ENCODE measurements at places on chromosomes 2 and 18.
A peak's percentile ranks its signal among the peaks of the same experiment; 100 is the strongest.

GRCh38 chr18:58671632-58672564, 633 bp downstream of the MALT1 start:
- no peak for DNase-seq

- DNase-seq, result no peak
Measured at GRCh38 chr2:51994123-51994763, 962.3 kb upstream of the NRXN1 start.

GRCh38 chr18:12531749-12532148, 124.0 kb downstream of the PRELID3A start:
- no peak for DNase-seq

DNA sequence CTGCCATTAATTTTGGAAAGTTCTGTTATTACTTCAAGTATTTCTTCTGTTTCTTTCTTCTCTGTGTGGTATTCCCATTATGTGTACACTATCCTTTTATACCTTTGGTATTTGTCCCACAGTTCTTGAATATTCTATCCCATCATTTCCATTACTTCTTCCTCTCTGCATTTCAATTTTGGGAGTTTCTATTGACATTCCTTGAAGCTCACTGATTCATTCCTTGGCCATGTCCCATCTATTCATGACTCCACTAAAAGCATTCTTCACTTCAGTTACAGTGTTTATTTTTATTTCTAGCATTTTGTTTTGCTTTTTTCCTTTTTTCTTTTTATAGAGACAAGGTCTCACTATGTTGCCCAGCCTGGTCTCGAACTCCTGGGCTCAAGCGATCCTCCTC, 30.3 kb downstream of the PROC start:
- DNase-seq, result no peak

GRCh38 chr18:57209713-57210106, 62.8 kb downstream of the BOD1L2 start:
- no peak for DNase-seq

GRCh38 chr2:204175552-204176271, 239.1 kb downstream of the ICOS start:
- no peak for DNase-seq

DNA sequence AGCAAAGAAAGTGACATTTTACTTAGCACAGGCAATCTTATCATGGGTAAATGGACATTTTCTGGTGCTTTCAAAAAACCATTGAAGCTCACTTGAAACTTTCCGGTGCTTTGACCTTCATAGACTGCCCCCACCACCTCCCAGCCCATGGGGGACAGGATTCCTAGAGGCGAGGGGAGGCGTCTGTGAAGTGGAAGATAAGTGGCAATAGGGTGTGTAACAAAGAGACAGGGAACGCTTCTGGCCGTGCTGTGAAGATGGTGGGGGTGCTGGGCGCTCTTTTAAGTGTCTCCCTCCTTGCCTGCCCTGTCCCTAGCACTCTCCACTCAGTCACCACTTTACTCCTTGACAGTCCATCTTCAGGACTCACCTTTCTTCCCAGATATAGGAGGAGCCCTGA, 23.4 kb upstream of the GMPPA start:
- no peak for DNase-seq

- no peak for DNase-seq
Measured at GRCh38 chr2:237177986-237178385, 92.3 kb downstream of the COPS8 start.

GRCh38 chr18:61891894-61892293, 913 bp downstream of the RNF152 start:
- DNase-seq, result no peak

GRCh38 chr2:180012523-180012922, 5.4 kb upstream of the CWC22 start:
- DNase-seq, result peak; percentile 92

DNA sequence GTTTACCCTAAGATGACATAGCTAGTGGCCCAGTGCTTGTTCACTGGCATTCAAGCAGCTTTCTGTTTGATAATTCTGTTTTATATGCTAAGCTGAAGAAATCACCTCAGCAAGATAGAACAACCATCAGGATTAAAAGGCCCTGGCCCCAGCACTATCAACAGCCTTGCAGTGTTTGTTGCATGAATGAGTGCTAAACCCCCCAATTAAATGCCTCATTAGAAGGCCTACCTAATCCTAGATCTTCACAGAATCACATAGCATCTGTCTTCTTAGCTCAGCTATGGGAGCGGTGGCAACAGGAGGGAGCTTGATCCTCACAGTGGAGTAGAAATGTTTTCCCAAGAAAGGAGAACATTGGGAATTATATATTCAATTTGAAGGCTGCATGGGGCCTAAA, 194.1 kb upstream of the HNMT start:
- DNase-seq, result no peak

- DNase-seq, result no peak
Measured at GRCh38 chr18:58254873-58255511, 211.0 kb downstream of the NEDD4L start.

GRCh38 chr2:67453310-67453709, 56.2 kb downstream of the ETAA1 start:
- DNase-seq, result no peak

DNA sequence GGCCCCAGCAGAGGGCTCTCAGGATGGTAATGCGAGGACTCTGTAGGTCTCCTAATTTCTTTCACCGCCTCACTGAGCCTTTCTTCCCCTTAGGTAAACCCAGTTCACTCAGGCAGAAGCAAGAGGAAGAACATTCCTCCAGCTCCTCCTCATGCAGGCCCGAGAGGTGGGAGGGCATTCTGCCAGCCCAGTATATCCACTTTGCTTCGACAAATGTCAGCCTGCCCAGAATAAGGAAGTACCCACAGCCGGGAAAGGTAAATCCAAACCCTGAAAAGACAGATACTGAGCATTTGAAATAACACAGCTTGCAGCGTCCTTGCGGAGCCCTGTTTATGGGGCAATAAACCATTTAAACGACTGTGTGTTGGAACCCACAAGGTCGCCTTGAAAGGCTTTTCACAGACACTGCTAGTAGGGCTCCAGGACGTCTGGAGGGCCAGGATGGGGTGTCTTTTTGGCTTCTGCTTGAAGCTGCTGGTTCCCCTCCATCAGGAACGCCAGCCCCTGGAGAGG, 63.0 kb upstream of the STPG4 start:
- DNase-seq, result no peak

GRCh38 chr18:11883153-11883552, 25.0 kb downstream of the MPPE1 start:
- no peak for DNase-seq

DNA sequence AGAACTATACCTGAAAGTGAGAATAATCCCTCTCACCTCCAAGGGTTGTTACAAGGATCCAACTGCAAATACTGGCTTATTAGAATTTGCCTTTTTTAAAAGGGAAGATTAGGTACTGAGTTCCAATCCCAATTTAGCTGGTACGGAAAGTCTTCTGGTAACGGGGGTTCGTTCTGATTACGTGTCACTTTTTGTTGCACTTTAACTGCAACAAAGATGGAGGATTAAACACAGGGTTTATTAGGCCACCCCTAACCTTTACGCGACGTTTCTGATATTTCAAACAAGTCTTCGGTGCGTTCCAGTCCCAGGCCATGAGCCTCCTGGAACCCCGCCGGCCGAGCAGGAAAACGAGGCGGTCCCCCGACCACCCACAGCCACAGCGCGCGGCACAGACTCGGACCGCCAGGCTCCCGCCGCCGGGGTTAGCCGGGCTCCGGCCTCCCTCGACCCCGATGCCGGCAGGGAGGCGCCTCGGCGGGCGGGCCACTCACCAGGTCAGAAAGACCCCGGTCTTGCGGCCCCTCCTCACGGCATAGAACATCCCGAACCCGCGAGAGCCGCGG, 411 bp downstream of the RNASEH1 start:
- no peak for DNase-seq

DNA sequence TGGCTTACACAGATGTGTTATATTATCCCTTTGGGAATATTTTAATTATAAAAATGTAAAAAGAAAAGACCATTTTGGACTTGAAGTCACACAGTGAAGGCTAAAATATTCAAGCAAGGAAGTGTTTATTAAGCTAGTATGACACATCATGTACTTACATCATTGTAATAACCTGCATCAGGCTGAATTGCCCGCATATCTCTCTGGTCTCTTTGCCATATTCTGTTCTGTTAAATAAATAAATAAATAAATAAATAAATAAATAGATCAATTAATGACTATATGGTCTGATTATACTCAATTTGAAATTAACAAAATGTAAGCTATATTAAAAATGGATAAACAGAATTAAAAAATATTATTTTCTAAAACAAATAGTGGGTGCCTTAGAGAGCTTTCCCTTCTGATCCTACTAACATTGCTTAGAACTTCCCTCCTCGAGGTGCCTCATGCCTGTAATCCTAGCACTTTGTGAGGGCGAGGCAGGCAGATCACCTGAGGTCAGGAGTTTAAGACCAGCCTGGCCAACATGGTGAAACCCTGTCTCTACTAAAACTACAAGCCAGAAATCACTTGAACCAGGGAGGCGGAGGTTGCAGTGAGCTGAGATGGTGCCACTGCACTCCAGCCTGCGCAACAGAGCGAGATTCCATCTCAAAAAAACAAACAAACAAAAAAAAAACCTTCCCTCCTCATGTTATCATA, 42.0 kb downstream of the WDR33 start:
- no peak for DNase-seq

DNA sequence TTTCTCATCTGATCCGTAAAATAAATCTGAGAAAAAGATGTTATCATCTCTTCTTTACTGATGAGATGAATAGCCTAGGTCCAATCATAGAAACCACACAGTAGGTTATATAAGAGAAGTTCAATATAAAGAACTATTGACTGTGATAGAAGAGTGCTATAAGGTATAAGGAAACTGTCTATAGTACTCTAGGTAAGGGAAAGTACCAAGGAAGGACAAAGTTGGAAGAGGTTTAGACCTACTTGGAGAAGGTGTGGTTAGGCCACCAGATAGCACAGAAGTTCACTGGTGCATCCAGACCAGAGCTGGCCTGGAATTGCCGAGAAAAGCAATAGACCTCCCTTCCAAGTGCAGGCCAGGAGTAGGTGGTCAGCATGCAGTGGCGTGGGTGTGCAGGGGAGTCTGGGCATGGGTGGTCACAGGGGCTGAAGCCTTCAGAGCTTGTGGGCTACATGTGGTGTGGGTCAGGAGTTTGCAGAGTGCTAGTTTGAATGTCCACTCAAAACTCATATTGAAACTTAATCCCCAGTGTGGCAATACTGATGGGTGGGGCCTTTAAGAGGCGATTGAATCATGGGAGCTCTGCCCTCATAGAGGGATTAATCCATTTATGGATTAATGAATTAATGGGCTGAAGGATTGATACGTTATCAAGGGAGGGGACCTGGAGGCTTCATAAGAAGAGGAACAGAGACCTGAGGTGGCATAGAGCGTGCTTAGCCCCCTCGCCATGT, 86.3 kb downstream of the ALPK2 start:
- DNase-seq, result no peak

DNA sequence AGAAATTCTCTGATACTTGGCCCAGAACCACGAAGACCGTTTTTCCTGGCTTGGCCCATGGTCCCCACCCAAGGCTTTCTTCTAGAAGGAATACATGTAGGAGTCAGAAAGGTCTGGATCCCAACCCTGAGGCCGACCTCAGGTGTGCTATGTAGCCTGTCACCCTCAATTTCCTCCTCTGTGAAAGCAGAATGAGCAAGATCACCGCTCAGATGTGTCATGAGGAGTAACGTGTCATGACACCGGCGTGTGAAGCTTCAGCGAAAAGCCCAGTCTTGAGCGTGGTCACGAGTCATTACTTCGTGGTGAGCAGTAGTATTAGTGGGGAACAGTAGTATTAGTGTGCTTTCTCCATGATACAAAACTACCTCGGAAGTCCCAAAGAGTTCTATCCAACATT, 103.4 kb downstream of the ALPK2 start:
- no peak for DNase-seq

GRCh38 chr2:117774716-117775115, 39.8 kb upstream of the DDX18 start:
- DNase-seq, result no peak
